ENCODE measurements at places on chromosomes 5 and 9. TPM values are rescaled to one million over a fixed set of nuclear protein-coding genes. Genes with fewer than 3 reads are reported as not detected.

Gene UBE2QL1
- not detected for total RNA-seq

Gene SLC34A3
- total RNA-seq: under 0.01 TPM

Gene BTNL9
- not detected for total RNA-seq

Gene DDX4
- total RNA-seq: not detected

Gene IFNA2
- not detected for total RNA-seq

Gene ZFP37
- total RNA-seq: 3.0 TPM

Gene NR2F1-AS1
- total RNA-seq: 31.4 TPM

Gene FBXW5
- total RNA-seq: 239 TPM

Gene LPAR1
- 220 TPM for total RNA-seq

Gene PDCD1LG2
- 5.3 TPM for total RNA-seq

Gene FBXL7
- total RNA-seq: 7.3 TPM
